Mesendoderm (in vitro differentiated cells): ENCODE measurements at places on chromosomes 6 and 20.
A peak's percentile ranks its signal among the peaks of the same experiment; 100 is the strongest.

DNA sequence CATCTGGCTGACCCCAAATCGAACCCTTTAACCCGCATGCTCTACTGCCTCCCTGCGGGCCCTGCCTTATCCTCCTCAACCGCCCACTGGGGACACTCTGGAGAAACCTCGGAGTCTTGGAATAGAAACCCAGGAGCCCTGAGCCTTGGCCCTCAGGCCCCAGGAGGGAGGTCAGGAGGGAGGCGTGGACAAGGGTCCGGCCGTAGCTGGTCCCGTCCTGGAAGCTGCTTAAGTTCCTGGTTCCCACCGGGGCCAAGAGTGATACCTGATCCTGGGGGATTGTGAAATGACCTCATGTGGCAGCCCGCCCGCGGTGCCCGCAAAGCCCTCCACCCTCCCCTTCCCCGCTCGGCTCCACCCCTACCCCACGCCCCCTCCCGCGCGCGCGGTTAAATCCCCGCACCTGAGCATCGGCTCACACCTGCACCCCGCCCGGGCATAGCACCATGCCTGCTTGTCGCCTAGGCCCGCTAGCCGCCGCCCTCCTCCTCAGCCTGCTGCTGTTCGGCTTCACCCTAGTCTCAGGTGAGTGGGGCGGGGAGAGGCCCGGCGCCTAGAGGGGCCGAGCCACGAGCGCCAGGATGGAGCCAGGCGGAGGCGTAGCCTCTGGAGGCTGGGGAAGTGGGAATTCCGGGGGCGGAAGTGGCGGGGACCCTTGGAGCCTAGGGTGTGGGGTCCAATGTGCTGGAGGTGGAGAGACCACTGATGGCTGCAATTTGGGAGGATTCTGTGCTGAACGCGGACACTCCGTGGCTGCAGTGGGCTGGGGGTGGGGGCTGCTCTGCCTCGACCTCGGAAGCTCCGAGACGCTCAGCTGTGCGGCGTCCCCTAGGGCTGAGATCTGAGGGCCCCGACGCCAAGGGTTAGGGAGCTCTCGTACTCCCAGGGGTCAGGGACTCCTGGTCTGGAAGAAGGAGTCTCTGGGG lies at the start of gene WFDC2:
WFDC2 (plus strand) TSS at position 418 of the 926 bp plus-strand sequence; CDS start at position 447, 29 bp downstream.
- H3K27me3 ChIP-seq, result no peaks in the 10 kb centered on the region
- peak; percentile 67 for DNase-seq
- H3K4me1 ChIP-seq, result peaks cover 5% of the 10 kb centered on the region
- H3K27ac ChIP-seq, result peak within 1 kb of the TSS; percentile 0
- no peaks in the 10 kb centered on the region for H3K36me3 ChIP-seq

GRCh38 chr20:63174309-63175037 lies 41.5 kb downstream of the YTHDF1 start:
- no peaks in the 10 kb centered on the region for H3K36me3 ChIP-seq
- no peaks in the 10 kb centered on the region for H3K4me1 ChIP-seq
- H3K4me3 ChIP-seq, result no peak overlapping the region
- peaks cover 46% of the 10 kb centered on the region for H3K27me3 ChIP-seq
- DNase-seq, result no peak
- H3K27ac ChIP-seq, result no peak overlapping the region

DNA sequence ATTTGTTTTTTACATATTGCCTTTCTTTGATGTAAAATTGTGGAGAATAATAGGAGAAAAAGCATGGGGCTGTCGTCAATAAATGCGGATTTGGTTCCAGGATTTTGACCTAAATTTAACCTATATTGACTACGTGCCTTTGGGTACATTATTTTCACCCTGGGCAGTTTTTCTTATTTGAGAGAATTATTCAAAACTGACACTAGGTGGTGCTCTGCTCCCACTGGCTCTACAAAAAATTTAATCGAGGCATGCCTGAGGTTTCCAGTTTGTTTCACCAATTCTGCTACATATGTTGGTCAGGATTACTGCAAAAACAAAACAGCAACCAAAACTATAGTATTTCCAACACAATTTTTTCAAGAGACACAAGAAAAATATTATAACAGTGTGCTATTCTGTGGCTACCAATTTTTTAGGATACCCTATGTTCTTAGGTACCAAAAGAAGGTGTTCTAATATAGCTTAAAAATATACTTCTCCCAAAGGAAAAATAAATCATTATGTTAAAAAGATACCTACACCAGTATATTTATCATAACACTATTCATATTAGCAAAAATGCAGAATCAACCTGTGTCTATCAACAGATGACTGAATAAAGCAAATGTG lies 48.6 kb upstream of the FABP7 start:
- H3K36me3 ChIP-seq, result no peaks in the 10 kb centered on the region
- no peaks in the 10 kb centered on the region for H3K27me3 ChIP-seq
- no peak overlapping the region for H3K27ac ChIP-seq

DNA sequence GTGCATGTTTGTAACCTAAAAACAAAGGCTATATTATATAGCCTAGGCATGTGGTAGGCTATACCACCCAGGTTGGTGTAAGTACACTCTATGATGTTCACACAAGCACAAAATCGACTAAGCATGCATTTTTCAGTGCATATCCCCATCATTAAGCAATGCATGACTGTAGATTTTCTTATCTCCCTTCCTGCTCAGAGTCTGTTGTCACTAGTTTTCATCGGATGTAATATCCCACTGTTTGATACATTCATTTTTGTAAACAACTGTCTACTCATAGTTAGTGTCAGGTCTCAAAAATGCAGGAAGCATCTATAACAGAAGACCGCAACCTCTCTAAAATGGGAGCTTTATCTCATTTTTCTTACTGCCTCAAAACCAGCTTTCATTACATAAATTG lies 70.7 kb downstream of the GFRAL start:
- H3K27me3 ChIP-seq, result no peaks in the 10 kb centered on the region
- no peaks in the 10 kb centered on the region for H3K36me3 ChIP-seq
- no peak overlapping the region for H3K27ac ChIP-seq
- no peaks in the 10 kb centered on the region for H3K4me1 ChIP-seq

- H3K4me3 ChIP-seq, result no peak overlapping the region
- no peak overlapping the region for H3K27ac ChIP-seq
- H3K36me3 ChIP-seq, result no peaks in the 10 kb centered on the region
- no peak for DNase-seq
Observed at GRCh38 chr20:41234546-41234945, 83.0 kb downstream of the ZHX3 start.

DNA sequence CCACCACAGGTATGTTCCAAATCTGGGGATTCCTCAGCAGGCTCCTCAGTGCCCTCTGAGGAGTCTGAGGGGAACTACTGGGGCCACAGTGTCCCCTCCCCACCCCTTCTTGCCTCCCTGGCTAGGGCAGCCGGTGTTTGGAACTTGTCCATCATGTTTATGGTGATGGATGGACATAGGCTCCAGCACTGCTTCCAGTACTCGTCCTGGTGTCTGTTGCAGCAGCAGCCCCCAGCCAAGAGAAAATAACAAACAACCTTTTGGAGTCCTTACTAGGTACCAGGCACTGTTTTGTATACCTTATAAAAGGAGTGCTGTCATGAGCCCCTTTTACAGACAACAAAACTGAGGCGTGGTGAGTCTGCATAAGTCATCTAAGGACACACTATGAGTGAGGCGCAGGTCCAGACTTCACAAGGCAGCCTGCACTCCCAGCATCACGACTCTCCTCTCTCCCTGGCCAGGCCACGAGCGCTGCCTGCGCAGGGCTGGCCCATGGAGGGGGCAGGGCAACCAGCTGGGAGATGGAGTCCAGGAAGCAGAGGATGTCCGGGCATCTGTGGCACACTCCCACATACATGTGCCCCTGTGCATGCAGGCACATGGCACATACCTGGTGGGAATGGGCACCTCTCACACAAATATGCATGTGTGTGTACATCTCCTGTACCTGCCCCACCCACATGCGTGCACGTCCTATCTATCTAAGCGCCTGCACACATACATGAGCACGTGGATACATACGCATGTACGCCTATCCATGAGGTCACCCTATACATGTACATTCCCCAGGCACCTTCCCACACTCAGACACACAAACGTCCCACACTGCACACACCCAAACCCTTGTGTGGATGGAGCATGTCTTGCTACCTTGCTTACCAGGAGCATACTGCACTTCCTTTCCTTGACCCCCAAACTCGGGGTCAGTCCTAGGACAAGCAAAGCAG lies 152.7 kb downstream of the VEGFA start:
- DNase-seq, result no peak
- no peaks in the 10 kb centered on the region for H3K36me3 ChIP-seq
- no peaks in the 10 kb centered on the region for H3K27me3 ChIP-seq
- H3K4me1 ChIP-seq, result peaks cover 6% of the 10 kb centered on the region
- no peak overlapping the region for H3K4me3 ChIP-seq
- no peak overlapping the region for H3K27ac ChIP-seq

DNA sequence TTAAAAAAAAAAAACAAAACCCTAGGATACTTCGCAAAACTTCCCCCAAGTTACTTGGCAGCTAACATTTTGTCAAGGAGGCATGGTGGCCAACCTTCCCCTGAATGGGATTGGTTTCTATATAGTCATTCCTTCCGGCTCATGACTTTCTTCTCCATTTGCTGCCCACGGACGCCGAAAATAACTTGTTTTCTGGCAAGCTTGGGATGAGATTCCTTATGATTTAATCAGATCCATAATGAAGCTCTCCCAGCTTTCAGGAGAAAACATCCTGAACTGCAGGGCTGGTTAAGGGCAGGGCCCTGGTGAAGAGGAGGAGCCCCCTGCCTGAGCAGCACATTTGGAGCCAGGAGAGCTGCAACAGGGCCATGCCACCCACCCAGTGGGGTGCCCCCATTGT lies 49.9 kb downstream of the PPP1R16B start:
- no peaks in the 10 kb centered on the region for H3K4me1 ChIP-seq
- H3K27me3 ChIP-seq, result no peaks in the 10 kb centered on the region
- H3K36me3 ChIP-seq, result no peaks in the 10 kb centered on the region
- DNase-seq, result no peak
- H3K27ac ChIP-seq, result no peak overlapping the region
- H3K4me3 ChIP-seq, result no peak overlapping the region

DNA sequence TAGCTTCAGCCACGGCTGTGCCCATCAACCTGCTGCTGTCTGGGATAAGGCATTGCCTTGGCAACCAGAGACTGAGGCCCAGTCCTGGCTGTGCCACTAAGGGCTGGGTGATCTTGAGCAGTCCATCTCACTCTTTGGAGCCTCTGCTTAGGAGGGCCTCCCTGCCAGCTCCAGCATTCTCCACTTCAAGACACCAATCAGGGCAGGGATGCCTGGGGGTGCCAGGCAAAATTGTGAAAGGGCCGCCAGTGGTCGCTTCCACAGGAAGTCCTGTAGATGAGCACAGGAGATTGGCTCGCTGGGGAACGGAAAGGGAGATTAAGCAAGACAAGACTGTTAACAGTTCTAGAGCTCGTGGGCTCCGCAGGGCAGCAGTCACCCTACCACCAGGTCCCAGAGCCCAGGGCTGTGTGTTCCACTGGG lies at the start of gene RAB44:
RAB44 (plus strand) TSS at position 346 of the 423 bp plus-strand sequence. CDS start 6,410 bp downstream, outside the sequence.
- H3K4me3 ChIP-seq, result no peak within 1 kb of the TSS
- DNase-seq, result no peak
- H3K27me3 ChIP-seq, result no peaks in the 10 kb centered on the region
- H3K36me3 ChIP-seq, result no peaks in the 10 kb centered on the region

DNA sequence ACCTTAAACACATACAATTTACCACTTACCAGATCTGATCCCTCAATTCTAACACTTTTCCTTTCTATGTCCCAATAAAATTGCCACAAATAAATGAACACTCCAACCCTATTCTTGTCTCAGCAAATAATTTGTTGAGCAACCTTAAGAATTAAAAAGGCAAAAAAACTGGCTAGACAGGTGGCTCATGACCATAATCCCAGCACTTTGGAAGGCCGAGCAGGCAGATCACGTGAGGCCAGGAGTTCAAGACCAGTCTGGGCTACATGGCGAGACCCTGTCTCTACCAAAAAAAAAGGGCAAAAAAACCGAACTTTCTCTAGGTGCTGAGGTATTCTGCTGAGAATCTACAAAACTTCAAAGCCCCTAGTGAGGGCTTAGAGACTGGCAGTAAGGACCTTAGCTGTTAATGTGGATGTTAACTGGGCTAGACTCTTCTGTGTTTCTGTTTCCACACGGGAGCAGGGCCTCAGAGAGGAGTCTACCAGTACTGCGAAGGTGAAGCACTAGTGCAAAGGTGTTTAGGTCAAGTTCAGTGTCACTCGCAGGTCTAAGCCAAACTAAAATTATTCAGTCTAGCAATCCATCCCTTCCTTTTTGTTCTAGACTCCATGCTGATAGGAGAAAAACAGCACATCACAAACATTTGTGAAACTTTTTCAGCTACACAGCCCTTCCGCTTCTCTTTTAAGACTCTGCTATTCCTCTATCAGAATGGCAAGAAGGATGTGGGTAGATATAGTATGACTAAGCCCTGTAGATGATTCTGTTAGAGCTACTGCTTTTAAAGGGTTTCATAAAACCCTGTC lies 2.6 kb downstream of the FASTKD5 start:
- no peak overlapping the region for H3K27ac ChIP-seq
- no peak for DNase-seq
- H3K4me3 ChIP-seq, result no peak overlapping the region

DNA sequence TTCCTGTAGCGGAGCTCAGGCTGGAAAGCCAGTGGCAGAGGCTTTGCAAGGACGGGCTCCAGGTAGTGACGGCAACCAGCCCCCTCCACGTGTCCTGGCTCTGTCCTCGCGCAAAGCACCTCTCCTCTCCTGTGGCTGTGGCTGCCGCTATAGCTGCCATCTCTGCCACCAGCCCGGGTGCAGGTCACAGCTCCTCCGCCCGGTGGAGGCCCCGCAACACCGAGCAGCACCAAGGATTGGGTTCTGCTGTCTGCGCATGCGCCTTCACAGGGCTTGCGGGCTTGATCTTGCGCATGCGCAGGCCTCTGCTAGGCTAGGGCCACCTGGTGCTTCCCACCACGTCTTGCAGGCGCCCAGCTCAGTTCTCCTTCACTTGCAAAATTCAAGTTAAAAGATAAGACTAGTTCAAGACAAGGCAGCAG lies 625.4 kb downstream of the QKI start:
- H3K27ac ChIP-seq, result no peak overlapping the region
- H3K4me3 ChIP-seq, result no peak overlapping the region
- H3K36me3 ChIP-seq, result no peaks in the 10 kb centered on the region
- H3K4me1 ChIP-seq, result no peaks in the 10 kb centered on the region
- DNase-seq, result no peak

GRCh38 chr20:33407251-33407650 lies 5.9 kb upstream of the CDK5RAP1 start:
- H3K4me3 ChIP-seq, result no peak overlapping the region
- H3K4me1 ChIP-seq, result no peaks in the 10 kb centered on the region
- H3K36me3 ChIP-seq, result no peaks in the 10 kb centered on the region
- no peak overlapping the region for H3K27ac ChIP-seq
- H3K27me3 ChIP-seq, result no peaks in the 10 kb centered on the region

- DNase-seq, result no peak
- no peaks in the 10 kb centered on the region for H3K27me3 ChIP-seq
- H3K27ac ChIP-seq, result no peak overlapping the region
- no peak overlapping the region for H3K4me3 ChIP-seq
- H3K4me1 ChIP-seq, result no peaks in the 10 kb centered on the region
Observed at GRCh38 chr6:168416531-168416930, 24.5 kb upstream of the SMOC2 start.

GRCh38 chr6:110561696-110562095 lies 85.3 kb upstream of the SLC22A16 start:
- H3K36me3 ChIP-seq, result no peaks in the 10 kb centered on the region
- H3K4me1 ChIP-seq, result no peaks in the 10 kb centered on the region
- no peak for DNase-seq
